Vagina (tissue), 2 donors: ENCODE measurements at places on chromosomes 7 and 10.

- no peak for DNase-seq
Observed at GRCh38 chr7:11538751-11539299, 293.2 kb downstream of the THSD7A start.

- no peak for DNase-seq
Observed at GRCh38 chr10:32073659-32074058, 17.4 kb upstream of the KIF5B start.

- no peak for DNase-seq
Observed at GRCh38 chr7:69091521-69091920, 506.8 kb upstream of the AUTS2 start.

DNA sequence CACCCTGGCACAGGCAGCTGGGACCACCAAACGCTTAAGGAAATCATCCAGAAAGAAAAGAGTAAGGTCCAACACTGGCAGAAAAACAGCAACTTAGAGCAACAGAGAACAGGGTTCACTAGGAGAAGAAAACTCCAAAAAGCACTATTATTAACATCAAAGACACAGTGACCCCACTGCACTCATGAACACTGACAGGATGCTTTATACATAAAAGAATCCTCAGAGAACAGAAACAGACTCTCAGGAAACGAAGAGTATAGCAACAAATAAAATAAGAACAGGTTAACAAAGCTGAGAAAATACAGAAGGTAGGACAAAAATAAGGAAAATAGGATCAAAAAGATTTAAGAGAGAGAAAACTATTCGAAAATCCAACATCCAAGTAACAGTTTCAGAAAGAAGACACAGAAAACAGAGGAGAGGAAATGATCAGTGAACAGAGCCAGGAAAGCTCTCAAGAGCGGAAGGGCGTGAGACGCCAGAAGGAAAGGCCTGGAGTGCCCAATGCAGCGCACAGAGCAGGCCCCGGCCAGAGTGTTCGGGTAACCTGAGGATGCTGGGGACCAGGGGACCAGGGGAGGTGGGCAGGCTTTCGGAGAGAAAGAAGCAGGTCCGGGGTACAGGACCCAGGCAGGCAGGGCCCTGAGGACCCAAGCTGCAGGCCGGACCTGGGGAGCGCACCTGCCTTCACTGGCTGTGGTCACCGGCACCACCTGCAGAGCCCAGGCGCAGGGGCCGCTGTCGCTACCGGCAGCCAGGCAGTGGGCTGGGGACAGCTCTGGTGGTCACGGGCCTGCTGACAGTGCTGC, 258.2 kb downstream of the MAD1L1 start:
- no peak for DNase-seq

GRCh38 chr7:130886438-130887135, 152.6 kb upstream of the KLF14 start:
- DNase-seq: no peak

GRCh38 chr7:28470344-28470743, 58.0 kb downstream of the CREB5 start:
- no peak for DNase-seq

DNA sequence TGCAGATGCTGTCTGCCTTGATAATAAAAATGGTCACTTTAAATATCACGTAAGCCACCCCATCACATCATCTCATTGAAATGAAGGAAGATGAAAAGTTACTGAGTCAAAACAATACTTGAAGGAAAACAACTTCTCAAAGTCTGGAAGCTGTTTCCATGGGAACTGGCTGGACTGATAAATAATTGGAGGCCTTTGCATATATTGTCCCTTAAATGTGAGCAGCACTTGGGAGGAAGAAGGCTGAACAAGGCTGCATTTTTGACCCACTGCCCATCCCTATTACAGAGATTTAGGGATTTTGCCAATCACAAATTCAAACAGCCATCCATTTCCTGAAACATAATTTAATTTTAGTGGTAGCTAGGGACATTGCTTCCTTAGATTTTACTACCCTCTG, 18.2 kb upstream of the MAGI2 start:
- DNase-seq: no peak

DNA sequence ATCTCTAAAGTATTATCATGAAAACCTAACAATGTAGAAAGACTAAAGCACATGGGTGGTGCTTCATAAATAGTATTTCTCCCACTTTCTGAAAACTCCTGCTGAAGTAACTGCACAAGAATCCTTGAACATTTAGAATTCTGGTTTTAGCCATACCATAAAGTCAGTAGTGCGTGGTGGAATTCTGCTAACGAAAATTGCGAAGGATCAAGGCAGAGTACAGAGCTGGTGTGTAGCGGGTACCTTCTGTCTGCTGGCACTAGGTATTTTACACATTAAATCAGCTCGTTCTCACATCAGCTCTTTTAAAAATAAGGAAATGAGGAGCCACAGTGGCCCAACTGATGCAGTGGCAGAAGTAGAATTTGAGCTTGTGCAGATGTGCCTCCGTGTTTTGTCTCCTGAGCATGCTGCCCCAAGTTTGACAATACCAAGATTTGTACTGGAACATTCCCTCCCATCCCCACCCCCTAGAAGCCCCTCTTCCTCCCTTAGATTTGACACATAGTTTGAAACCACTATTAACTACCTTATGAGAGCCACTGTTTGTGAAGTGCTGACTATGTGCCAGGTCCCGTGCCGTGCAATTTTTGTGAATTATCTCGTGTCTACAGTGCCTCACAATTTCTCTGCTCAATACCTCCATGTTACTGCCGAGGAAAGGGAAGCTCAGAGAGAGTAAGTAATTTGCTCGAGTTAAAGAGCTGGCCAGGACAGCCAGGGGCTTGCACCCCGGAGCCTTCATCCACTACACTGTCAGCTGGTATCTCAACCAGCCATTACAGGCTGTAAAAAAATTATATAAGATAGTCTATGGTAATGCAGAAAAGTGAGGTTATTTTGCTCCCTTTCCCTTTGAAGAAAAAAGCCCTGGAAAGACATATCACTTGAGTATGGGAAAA, 66.9 kb downstream of the EGFR start:
- peak; percentile 76 for DNase-seq

GRCh38 chr7:24896031-24896501, 83.9 kb downstream of the OSBPL3 start:
- DNase-seq: no peak

- no peak for DNase-seq
Observed at GRCh38 chr10:102195296-102195870, 30.7 kb upstream of the ELOVL3 start.
